ENCODE measurements at places on chromosomes 11 and 22.
A peak's percentile ranks its signal among the peaks of the same experiment; 100 is the strongest.

GRCh38 chr22:32905400-32905799, 103.9 kb downstream of the TIMP3 start:
- DNase-seq = peak; percentile 31

- no peak for DNase-seq
Observed at GRCh38 chr22:49462795-49463194, 364.9 kb downstream of the BRD1 start.

DNA sequence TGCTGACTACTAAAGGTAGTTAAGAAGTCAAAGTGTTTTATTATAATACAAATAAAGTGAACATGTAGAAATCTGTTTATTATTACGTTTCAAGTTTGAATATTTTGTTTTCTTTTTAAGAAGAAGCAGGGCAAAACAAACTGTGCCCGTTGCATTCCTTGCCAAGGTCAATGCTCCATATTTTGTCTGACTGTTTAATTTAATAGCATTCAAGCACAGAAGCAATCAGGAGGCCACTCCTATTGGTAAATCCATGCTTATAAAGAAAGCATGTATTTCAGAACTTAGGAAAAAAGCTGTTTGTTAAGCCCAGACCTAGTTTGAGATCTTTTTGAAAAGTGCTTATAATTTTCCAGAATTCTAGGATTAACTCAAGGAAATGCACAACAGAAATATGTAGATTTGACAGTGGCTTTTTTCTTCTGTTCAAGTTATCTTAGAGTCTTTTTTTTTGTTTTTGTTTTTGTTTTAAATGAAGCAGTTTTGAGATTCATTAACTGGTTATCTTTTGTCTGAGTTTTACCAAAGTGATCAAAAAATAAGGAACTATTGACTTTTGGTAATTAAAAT, 51.7 kb downstream of the ARHGAP42 start:
- no peak for DNase-seq

GRCh38 chr11:98512938-98513337, 507.8 kb upstream of the CNTN5 start:
- DNase-seq = no peak

GRCh38 chr11:31757260-31757835, 53.8 kb downstream of the PAX6 start:
- no peak for DNase-seq

GRCh38 chr11:36577373-36577772, 9.6 kb downstream of the RAG1 start:
- DNase-seq = no peak

DNA sequence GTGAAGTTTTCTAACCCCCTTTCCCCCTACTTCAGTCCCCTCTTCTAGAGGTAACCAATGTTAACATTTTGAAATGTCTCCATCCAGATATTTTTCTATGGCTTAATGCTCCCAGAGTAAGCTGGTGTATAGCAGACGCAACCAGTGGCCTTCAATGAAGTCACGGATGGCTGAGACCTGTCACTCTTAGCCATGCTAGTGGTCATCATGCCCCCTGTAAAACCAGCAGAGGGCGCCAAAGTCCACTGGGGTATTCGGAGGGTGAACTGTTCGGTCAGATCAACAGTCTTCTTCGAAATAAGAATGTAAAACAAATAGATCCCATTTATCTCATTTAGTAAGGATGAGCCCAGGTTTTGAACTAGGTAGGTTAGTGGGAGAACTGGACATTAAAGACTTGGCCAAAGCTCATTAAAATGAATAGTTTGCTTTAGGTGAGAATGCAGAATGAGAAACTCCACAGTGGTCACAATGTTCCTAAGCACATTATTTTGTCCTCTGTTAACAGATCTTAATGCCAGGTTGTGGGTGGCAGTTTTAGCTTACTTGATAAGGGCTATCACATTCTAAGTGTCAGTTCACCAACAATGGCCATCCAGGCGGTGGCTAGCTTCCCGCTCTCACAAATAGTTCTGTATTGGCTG, 8.6 kb upstream of the MMP8 start:
- peak; percentile 32 for DNase-seq

DNA sequence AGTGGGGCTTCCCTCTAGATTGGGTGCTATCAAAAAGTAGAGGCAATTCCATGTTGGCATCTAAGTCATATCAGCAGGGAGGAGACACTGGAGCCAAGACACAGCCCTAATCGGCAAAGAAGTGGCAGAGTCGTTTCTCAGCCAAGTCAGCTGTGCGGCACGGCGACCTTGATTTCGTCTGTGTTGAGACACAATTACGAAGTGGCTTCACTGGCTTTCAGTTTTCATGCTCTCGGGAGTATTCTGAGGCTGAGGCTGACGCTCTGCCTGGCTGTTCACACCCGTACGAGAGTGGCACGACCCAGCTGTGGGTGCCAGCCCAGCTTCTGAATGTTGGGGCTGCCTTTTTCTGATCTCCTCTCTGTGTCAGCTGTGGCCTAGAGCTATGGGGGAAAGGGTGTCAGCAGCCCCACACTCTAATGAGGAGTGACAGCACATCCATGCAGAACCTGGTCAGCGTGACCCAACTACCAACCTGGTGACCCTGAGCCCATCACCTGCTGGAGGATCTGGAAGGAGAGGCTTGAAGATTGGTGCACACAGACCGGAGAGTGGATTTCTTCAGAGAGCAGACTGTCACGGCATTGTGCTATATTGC, 105.7 kb upstream of the TMEM45B start:
- no peak for DNase-seq

DNA sequence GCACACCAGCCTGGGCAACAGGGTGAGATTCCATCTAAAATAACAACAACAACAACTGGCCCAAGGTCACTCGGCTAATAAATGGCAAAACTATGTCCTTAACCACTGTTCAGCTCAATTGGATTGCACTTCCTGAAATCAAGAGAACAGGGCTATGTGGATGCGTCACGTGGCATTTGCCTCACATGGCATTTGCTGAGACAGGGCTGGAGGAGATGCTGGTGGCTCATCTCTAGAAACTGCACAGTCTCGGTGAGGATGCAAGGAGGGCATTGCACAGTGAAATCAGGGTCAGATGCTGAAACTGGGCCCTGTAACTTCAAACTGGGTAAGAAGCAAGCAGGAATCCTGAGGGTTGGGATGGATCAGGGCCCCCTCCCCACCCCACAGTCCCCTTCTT, 171.9 kb downstream of the BUD13 start:
- DNase-seq = no peak

DNA sequence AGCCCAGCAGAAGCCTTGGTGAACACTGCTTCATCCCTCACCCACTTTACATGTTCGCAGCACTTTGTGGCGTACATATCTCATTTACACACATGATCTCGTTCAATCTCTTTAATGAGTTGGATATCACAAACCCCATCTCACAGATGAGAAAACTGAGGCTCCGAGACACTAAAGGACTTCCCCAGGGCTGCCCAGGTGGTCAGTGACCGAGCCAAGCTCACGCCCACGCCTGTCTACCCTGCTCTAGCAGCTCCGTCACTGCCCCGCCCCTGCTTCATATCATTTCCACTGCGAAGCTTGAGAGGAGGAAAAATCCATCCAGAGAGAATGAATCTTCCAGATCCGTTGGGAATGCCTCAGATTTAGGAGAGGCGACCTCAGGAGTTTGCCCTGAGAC, 11.8 kb upstream of the DSCAML1 start:
- DNase-seq = no peak

DNA sequence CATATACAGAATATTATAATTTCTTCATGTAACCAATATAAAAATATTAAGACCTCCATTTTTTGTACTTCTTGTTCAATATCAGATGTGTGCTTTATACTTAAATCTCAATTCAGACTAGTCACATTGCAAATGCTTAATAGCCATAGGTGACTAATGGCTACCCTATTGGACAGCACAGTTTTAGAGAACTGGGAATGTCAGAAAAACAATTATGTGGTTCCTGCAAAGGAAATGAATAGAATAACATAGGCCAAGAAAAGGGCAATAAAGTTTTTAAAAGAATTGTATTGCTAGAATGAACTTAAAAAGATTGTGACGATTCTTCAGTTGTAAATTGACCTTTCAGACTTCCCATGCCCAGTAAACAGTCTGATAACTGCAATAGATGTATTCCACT, 843.0 kb downstream of the METTL15 start:
- no peak for DNase-seq

- DNase-seq = no peak
Observed at GRCh38 chr11:83312430-83312829, 26.3 kb upstream of the CCDC90B start.

DNA sequence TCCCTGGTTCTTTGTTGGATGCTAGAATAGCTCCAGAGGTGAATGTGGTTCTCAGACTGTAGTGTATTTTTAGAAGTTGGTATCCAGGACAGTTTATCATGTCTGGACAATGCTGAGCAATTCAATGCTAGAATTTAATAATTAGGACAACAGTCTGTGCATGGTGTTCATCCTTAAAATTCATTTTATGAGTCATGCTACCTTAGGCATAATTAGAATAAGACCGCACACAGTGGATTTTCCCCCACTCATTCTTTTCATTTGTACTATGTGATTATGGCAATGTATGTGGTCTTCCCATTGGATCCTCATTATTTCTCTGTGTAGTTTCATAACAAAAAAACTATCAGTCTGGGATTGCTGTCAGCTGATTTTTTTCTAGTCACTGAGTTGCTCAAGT, 196.7 kb downstream of the ARHGAP42 start:
- DNase-seq = peak; percentile 52
